ENCODE measurements at places on chromosomes 12 and 14. TPM values are rescaled to one million over a fixed set of nuclear protein-coding genes. Genes with fewer than 3 reads are reported as not detected.

CCDC184 gene
- 1.6 TPM for polyA plus RNA-seq

CLEC4D gene
- not detected for polyA plus RNA-seq

OR4K1 gene
- polyA plus RNA-seq = not detected

GRCh38 chr14:99679996-99680395, 4.1 kb upstream of the CYP46A1 start:
- no peak for DNase-seq

DNA sequence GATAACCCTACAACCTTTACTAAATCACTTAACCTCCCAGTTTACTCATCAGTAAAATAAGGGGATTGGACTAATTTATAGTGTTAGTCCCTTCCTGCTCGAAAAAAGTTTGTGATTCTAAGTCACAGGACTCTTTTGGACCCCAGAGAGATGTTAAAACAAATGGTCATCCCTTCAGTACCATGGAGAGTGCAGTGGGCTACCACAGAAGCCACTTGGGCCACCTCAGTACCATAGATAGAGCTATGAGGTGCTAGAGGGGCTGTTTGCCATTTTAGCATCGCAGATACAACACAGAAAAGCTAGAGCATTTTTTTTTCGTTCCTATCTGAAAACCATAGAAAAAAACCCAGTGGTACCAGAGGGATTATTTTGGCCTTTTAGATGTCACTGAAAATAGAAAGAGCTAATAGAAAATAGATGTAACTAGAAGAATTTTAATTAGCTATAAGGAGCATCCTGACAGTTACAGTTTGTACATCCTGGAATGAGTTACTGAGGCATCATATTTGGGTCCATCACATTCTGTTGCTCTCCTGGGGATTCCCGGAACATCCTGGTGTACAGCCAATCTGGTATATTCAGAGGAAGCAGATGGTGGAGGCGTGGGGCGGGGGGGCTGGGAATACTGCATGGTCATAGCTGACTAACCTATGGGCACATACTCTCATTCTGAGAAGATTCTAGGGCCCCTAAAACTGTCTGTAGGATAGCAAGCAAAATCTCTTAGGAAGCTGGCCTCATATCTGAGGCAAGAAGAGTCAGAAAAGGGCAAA, 2.8 kb downstream of the ZNF219 start:
- DNase-seq = no peak

DNA sequence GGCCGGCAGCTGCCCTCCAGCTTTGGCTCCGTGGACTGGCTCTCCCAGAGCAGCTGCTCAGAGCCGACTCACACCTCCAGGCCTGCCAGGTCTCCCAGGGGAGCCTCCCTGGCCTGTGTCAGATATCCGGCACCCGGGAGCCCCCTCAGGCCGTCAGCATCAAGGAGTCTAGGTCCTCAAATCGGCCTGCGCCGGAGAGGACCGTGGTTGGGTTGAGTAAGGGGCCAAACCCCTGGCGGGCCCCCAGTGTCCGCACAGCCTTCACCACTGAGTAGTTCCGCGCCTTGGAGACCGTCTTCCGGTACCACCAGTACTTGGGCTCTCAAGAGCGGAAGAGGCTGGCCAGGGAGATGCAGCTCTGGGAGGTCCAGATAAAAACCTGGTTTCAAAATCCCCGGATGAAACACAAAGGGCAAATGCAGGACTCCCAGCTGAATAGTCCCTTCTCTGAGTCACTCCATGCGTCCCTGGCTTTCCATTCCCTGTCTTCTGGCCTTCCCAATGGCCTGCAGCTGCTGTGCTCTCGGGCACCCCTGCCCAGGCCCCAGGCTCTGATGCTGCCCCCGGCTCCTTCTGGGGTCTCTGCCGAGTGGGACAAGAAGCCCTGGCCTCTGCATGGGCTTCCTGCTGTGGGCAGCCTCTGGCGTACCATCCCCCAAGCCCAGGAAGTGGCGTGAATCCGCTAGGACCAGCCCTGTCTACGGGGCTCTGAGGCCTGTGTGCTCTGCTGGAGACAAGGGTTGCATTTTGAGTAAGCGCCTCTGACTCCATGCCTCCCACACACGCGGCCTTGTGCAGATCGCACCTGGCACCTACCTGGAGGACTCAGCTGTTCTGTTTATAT, 245.1 kb upstream of the ATXN7L3B start:
- DNase-seq = no peak

- no peak for DNase-seq
Measured at GRCh38 chr14:31969699-31970240, 107.3 kb upstream of the ARHGAP5 start.

DNA sequence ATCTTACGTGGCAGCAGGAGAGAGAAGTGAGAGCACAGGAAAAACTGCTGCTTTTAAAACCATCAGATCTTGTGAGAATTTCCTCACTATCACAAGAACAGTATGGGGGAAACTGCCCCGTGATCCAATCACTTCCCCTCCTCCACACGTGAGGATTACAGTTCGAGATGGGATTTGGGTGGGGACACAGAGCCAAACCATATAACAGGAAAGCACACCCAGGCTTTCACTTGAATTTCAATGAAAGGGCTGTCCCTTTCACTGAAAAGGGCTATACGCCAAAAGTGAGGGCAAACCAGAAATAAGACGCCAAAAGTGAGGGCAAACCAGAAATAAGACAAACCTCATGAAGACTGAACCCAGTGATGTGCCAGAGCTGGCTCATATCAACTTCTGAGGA, 22.8 kb upstream of the TMEM233 start:
- no peak for DNase-seq

DNA sequence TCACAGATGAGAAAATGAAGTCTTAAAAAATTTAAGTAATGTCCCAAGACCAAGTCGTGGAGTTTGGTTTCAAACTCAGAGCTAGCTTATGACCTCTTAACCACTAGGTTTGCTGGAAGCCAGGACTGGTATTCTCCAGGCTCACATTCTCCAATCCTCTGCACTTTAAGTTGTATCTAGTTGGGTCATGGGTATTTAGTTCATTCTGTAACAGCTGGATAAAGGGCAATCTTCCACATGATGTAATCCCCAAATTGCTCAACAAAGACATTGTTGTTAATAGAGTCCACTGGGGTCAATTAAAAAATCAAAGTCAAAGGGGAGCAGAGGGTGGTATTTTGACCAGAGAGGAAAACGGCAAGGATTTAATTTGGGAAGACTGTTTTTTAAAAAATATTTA, 17.8 kb upstream of the GAS2L3 start:
- DNase-seq = no peak
